PC-3 (cell line): ENCODE measurements at places on chromosomes 6 and 20. TPM values are rescaled to one million over a fixed set of nuclear protein-coding genes. Genes with fewer than 3 reads are reported as not detected.

KCNB1 gene
- total RNA-seq: 0.04 and 0.35 TPM in 2 replicates

ZNF165 gene
- 8.9 and 12.1 TPM in 2 replicates for total RNA-seq

PRDM1 gene
- 2.0 and 2.5 TPM in 2 replicates for total RNA-seq

ISM1 gene
- not detected in 2 replicates for total RNA-seq

AGPAT4 gene
- 3.8 and 3.9 TPM in 2 replicates for total RNA-seq

VTA1 gene
- total RNA-seq: 35.9 and 38.6 TPM in 2 replicates

NR2E1 gene
- 0.07 TPM in 1 of 2 replicates, not detected in the other for total RNA-seq

SIGLEC1 gene
- not detected in 2 replicates for total RNA-seq

DNA sequence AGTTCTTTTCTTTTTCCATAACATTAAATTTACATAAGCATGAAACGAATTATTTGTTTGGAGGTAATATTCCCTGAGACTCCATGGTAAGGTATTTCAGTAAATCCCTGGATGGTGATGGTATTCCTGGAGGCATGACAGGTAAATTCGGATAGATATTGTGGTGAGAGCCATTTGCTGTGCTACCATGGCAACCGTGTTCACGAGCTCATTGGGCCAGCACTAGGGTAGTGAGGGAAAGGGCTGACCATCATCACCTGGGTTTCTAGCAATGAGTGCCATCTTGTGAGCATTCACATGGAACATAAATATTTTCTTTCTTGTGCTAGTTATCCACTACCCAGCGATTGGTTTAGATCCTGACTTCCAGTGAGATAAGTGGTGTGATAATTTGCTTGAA is 51.9 kb upstream of the GNRH2 start:
- no peaks in the 10 kb centered on the region for H3K4me1 ChIP-seq
- peaks cover 28% of the 10 kb centered on the region for H3K36me3 ChIP-seq
- DNase-seq: no peak
- H3K27me3 ChIP-seq: no peaks in the 10 kb centered on the region

DNA sequence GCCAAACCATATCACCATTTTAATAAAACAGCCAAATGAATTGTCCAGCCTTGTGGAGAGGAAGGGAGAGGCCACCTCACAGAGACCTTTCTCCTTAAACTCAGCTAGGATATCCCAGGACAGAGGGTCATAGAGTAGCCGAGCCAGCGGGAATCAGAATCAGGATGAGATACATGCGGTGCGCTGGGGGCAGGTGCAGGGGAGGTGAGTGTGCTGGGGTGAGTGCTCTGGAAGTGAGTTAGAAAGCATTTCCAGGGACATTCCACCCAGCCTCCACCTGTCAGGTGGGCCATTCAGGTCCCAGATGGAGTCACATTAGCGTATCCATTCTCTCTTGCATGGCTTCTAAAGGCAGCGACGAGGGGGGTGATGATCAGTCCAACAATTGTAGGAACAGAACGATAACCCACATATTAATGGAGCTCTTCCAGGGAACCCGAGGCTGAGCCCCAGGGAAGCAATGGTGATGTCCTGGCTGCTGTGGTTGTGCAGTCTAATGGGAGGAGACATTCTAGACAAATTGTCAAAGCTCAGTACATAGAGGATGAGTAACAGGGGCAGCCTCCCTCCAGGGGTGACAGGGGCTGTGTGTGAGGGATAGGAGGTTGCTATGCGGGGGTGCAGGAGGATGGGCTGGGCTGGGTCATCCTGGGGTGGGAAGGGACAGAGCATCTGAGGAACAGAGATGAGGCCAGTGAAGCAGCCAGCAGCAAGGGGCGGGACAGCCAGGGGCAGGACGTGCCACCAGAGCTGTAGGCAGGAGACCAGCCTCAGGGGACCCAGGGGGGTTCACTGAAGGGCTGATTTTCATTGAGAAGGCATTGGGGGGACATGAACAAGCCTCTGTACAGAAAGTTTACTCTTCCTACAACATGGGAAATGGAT is 88.7 kb upstream of the FRMD1 start:
- H3K27ac ChIP-seq: no peak overlapping the region
- no peaks in the 10 kb centered on the region for H3K36me3 ChIP-seq
- H3K27me3 ChIP-seq: peaks cover 35% of the 10 kb centered on the region
- no peak overlapping the region for H3K4me3 ChIP-seq
- H3K4me1 ChIP-seq: no peaks in the 10 kb centered on the region
- DNase-seq: no peak

- DNase-seq: no peak
- H3K36me3 ChIP-seq: no peaks in the 10 kb centered on the region
- no peak overlapping the region for H3K27ac ChIP-seq
- no peak overlapping the region for H3K4me3 ChIP-seq
- H3K27me3 ChIP-seq: no peaks in the 10 kb centered on the region
These were observed 418.0 kb upstream of the SULF2 start for GRCh38 chr20:48203252-48203651.

DNA sequence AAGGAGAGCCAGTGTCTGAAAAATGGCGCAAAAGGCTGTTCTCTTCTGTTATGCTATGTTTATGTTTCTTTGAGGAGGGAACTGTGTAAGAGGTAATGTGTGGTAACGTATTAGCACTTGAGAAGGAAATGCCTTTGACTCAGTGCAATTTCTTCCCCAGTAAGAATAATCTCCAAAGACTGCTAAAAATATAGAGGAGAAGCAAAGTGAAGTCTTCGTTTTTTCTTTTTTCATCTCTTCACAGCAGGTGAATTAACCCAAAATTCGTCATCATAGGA is 47.1 kb upstream of the IFNGR1 start:
- H3K36me3 ChIP-seq: no peaks in the 10 kb centered on the region
- H3K27me3 ChIP-seq: no peaks in the 10 kb centered on the region
- H3K4me3 ChIP-seq: no peak overlapping the region
- peaks cover 10% of the 10 kb centered on the region for H3K4me1 ChIP-seq
- no peak overlapping the region for H3K27ac ChIP-seq

- no peak for DNase-seq
- no peaks in the 10 kb centered on the region for H3K4me1 ChIP-seq
- H3K27ac ChIP-seq: no peak overlapping the region
- no peak overlapping the region for H3K4me3 ChIP-seq
- no peaks in the 10 kb centered on the region for H3K36me3 ChIP-seq
These were observed 27.1 kb upstream of the SMOC2 start for GRCh38 chr6:168413856-168414255.

GRCh38 chr6:91288741-91289140 is 701.9 kb upstream of the MAP3K7 start:
- H3K4me1 ChIP-seq: no peaks in the 10 kb centered on the region
- no peaks in the 10 kb centered on the region for H3K27me3 ChIP-seq
- H3K36me3 ChIP-seq: no peaks in the 10 kb centered on the region
- DNase-seq: no peak
- H3K4me3 ChIP-seq: no peak overlapping the region

DNA sequence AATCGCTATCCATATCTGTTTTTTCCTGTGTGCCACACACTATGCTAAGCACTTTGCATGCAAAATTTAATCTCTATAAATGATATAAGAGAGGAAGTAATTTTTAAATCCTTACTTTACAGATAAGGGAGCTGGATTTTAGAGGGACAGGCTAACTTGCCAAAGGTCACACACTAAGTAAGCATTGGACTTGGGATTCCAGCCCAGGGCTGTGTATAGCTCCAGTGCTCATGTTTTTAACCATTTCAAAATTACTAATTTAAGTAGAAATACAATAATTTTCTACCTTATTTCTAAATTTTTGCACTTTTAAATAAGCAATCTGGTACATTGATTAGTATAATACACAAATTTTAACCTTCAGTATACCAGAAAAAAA is 144.6 kb downstream of the UST start:
- no peak overlapping the region for H3K27ac ChIP-seq
- no peak overlapping the region for H3K4me3 ChIP-seq
- no peak for DNase-seq

GRCh38 chr6:118580585-118581419 is 32.7 kb downstream of the PLN start:
- no peaks in the 10 kb centered on the region for H3K27me3 ChIP-seq
- peak; percentile 56 for DNase-seq
- H3K4me1 ChIP-seq: no peaks in the 10 kb centered on the region
- H3K4me3 ChIP-seq: no peak overlapping the region
- H3K27ac ChIP-seq: no peak overlapping the region

DNA sequence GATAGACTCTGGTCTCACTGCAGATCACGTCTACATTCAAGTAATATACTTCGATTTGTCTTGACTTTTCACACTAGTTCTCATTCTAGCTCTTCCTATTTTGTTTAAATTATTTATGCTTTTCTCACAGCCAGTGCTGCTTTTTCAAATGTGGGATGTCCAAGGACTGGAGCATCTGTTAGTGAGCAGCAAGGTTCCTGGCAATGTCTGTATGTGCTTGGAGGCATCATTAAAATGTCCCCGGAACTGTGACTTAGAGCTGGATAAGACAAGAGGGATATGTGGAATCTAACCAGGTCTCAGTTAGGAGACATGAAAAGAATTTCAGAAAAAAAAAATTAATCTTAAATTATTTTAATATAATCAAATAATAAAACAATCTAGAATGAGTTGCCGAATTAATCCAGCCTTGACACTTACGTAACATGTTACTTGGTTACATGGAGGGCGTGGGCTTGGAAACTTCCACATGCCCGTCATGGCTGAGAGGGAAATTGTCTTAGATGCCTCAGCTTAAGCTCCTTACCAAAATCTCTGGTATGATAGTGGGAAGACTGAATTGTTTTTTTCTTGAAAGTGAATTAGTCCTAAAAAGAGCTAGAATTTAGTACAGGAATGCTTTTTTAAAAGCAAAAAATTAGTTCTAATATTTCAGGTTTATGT is 21.4 kb upstream of the CARMIL1 start:
- no peak overlapping the region for H3K27ac ChIP-seq
- DNase-seq: no peak
- no peaks in the 10 kb centered on the region for H3K36me3 ChIP-seq
- H3K4me3 ChIP-seq: no peak overlapping the region

DNA sequence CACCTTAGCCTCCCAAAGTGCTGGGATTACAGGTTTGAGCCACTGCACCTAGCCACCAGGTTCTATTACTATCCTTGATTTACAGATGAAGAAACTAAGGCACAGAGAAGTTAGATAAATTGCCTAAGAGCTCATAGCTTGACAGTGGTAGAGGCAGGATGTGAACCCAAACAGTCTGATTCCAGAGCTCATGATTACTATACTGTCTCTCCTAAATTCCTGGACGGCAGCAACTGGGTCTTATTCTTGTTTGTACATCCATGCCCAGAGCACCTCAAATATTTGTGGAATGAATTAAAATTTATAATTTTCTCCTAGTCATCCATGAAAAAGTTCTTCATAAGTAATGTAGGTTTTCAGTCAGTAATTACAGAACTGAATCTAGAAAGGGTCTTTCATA is 15.1 kb downstream of the PDSS2 start:
- no peaks in the 10 kb centered on the region for H3K4me1 ChIP-seq
- no peak overlapping the region for H3K27ac ChIP-seq
- H3K27me3 ChIP-seq: no peaks in the 10 kb centered on the region

GRCh38 chr6:83303426-83303825 is 110.3 kb downstream of the RWDD2A start:
- H3K4me1 ChIP-seq: peaks cover 8% of the 10 kb centered on the region; the same call in 1 of the 2 replicates
- no peak overlapping the region for H3K4me3 ChIP-seq
- H3K27me3 ChIP-seq: no peaks in the 10 kb centered on the region
- H3K36me3 ChIP-seq: peaks cover 7% of the 10 kb centered on the region

- H3K27me3 ChIP-seq: peaks cover 17% of the 10 kb centered on the region
- H3K4me1 ChIP-seq: no peaks in the 10 kb centered on the region
- DNase-seq: no peak
These were observed 287.2 kb upstream of the POU3F2 start for GRCh38 chr6:98547151-98547550.
